ENCODE measurements at places on chromosomes 11 and 22.

GRCh38 chr11:133660202-133660568 lies 127.9 kb upstream of the OPCML start:
- no peak for DNase-seq

- DNase-seq, result no peak
Measured at GRCh38 chr11:60367009-60367408, 11.3 kb upstream of the MS4A7 start.

DNA sequence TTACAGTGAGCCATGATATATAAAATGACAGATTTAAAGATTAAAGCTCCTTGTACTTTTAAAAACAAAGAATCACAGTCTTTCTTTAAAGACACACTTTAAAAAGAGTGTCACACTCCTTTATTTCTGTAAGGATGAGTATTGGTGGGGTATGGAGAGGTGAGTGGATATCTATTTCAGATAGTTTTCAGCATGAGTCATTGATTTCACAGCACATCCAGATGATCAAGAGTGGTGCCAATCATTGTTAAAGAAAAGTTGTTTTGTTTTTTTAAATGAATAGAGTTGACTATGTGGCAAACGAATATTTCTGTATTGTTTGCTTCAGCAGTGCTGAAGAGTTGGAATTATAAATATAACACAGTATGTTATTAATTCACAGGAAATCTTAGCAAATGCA lies 52.5 kb downstream of the FAR1 start:
- DNase-seq, result no peak

GRCh38 chr22:39170825-39171622 lies 18.5 kb upstream of the CBX7 start:
- peak; percentile 72 for DNase-seq

GRCh38 chr11:3827434-3828186 lies 13.1 kb downstream of the RHOG start:
- DNase-seq, result no peak

GRCh38 chr11:118939953-118940598 lies 14.3 kb upstream of the BCL9L start:
- DNase-seq, result no peak

- DNase-seq, result no peak
Measured at GRCh38 chr11:60809691-60810090, 24.6 kb downstream of the MS4A10 start.

DNA sequence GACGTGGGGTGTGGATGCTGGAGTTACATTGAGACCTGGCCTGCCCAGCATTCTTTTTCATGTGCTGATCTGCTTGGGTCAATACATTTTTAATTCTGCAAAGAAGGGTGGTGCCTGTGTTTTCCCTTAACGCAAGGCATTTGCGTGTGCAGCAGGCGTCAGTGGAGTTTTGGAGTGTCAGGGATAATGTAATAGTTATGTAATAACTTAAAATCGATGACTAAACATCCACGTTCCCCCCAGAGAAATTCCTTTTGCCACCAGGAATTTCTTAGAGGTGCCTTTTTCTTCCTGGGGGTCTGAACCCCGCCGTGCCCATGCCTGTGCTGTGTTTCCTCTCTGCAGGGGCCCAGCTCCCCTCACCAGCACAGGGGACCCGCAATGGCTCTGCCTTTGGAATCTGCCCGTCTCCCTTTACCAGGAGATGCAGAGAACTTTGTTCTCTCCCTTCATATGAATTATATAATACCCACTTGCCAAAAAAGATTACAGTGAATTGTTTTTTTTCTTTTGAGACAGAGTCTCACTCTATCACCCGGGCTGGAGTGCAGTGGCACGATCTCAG lies 62.6 kb downstream of the TBC1D22A start:
- no peak for DNase-seq
